ENCODE measurements at places on chromosomes 1 and 21.

DNA sequence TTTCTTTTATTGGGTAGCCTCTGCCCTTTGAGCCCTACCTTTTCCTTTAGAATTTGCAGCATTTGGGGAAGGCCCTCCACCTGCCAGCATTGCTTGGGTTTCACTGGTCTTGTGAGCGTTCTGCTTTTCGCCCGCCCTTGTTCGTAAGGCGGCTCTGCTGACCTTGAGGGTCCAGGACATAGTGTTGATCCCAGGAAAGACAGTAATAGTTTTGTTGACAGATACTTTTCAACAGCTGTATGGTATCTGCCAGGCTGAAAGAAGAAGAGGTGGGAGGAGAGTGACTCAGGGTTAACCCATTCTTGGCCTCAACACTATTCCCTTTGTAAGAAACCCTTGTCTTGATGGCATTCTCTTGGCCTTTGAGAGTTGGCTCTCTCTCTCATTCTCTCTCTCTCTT is 113.4 kb upstream of the SPAG17 start:
- no peak for DNase-seq

- DNase-seq: peak; percentile 9
These were observed 11.7 kb upstream of the MYOCOS start for GRCh38 chr1:171610385-171610784.

GRCh38 chr1:8283058-8283884 is 34.6 kb upstream of the SLC45A1 start:
- no peak for DNase-seq

- no peak for DNase-seq
These were observed 145.6 kb downstream of the ZBTB18 start for GRCh38 chr1:244196571-244197285.

GRCh38 chr1:78289603-78290002 is 201.2 kb upstream of the PTGFR start:
- DNase-seq: peak; percentile 42

DNA sequence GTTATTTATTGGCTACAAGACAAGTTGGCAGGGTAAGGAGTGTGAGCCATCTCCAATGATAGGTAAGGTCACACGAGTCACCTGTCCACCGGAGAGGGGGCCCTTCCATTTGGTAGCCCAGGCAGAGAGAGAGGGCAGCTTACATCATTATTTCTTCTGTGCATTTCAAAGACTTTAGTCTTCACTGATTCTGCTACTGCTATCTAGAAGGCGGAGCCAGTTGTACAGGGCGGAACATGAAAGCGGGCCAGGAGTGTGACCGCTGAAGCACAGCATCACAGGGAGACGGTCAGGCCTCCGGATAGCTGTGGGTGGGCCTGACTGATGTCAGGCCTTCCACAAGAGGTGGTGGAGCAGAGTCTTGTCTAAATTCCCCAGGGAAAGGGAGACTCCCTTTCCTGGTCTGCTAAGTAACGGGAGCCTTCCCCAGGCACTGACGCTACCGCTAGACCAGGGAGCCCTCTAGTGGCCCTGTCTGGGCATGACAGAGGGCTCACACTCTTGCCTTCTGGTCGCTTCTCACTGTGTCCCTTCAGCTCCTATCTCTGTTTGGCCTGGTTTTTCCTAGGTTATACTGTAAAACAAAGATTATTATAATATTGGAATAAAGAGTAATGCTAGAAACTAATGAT is 36.7 kb downstream of the ZNF695 start:
- peak; percentile 56 for DNase-seq

DNA sequence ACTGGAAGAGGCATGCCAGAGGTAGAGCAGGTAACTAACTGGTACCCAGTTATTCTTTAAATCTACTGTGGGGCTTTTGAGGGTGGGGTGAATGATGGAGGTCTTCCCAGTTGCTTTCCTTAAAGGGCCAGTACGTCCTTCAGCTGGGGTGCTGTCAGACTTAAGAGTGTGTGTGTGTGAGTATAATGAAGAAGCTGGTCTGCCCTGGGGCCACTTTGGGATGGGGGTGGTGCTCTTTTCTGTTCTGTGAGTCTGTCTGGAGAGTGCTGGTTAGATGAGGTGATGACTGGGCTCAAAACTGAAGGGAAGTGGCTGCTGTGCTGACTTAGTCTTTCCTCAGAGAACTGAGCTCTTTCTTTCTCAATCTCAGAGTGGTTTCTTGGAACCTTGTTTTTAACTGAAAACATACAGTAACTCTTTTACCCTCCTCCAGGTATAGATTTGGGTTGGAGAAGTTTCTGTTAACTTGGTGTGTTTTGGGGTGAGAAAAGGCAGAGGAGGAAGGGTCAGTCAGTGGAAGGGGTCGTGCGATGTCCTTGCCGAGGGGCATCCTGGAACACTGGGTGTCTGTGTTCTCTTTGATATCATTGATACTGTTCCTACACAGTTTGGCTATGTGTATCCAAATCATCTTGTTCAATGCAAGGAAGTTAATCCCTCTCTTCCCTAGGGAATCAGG is 746 bp downstream of the MACF1 start:
- peak; percentile 72 for DNase-seq

DNA sequence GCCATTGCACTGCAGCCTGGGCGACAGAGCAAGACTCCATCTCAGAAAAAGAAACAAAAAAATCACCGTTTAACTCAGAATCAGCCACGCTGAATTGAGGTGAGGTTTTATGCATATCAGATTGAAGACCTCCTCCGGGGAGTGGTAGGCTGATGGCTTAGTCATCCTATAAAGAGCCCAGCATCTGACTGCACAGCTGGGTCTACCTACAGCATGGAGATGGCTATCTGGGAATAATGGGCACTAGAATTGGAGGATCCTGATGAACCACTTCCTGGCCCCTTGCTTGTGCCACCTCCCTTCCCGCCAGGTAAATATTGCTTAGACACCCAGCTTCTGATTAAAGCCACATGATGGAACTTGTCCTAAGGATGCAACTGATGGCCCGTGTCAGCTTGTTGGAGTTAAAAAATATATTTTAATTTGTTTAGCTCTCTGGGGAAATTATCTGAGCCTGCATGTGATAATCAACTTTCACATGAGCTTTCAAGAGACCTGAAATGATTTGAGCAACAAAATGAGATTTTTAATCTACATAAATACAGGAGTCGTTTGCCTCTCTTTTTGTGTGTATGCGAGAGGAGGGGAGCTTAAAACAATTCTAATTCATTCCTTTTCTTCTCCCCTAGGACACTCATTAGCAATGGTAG is 157.2 kb downstream of the KIF26B start:
- no peak for DNase-seq

DNA sequence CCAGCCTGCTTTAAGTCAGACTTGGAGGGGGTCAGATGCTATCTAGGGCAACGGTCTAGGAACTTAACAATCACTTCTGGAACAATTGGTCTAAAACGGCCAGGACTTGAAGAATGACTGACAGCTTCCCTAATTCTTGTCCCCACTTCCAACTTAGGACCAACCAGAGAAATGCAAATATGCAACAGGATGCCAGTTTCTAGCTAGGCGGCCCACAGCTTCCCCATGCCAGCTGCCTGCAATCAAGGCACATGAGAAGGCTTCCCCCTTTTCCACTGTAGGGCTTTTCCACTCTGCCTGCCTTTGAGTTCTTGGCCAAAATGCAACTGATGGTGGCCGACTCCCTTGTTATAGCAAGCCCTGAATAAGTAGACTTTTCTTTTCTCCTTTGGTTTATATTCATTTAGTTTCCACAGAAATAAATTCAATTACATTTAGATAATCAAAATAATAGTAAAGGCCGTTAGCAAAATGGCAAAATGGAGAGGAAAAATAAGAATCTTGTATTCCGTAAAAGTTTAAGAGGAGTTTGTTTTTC is 80.9 kb downstream of the BACH1 start:
- no peak for DNase-seq

- peak; percentile 28 for DNase-seq
These were observed 24.5 kb downstream of the ADARB1 start for GRCh38 chr21:45098867-45099266.

DNA sequence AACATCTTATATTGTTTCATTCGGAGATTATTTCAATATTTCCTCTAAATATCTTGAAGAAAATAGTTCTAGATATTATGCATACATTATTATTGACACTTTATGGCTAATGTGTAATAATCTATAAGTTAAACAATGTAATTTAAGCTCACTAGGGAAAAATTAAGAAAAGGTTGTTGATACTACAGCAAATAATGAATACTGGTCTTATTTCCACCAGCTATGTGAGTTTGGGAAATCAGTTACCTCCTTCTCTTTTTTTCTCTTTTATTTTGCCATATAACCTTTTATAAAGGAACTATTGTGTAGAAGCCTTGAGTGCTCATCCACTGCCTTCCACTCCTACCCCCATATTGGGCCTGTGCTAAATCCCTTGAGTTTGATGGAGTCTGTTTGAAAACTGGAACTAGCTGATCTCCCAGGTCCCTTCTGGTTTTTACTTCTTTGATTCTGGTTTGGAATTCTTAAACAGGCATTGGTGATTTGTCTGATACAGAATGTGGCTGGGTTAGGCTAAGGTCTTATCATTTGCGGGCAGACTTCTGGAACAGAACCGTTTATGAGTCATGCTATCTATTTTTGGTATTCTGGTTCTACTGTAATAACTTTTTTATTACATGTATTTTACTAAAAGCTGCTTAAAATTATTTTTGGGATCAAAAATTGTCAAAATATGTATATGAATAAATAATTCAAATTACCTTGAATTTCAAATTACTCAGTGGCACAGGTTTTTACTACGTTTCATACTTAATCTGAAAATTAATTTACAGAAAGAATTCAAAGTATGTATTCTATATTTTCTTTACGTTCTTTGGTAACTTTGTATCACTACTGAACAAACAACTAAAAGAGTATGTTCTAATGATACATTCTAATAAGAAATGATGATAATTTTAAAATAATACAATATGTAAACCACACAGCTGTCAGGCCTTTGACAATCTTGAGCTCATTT is 5.0 kb upstream of the CDC14A start:
- DNase-seq: no peak

- DNase-seq: no peak
These were observed 1887.4 kb downstream of the NCAM2 start for GRCh38 chr21:22885614-22886013.
